ENCODE measurements at places on chromosomes 4 and X. TPM values are rescaled to one million over a fixed set of nuclear protein-coding genes. Genes with fewer than 3 reads are reported as not detected.

GRCh38 chr4:6732441-6733357, 16.7 kb downstream of the BLOC1S4 start:
- DNase-seq: peak; percentile 86

GRCh38 chrX:35711281-35711680, 86.9 kb upstream of the MAGEB16 start:
- no peak for DNase-seq

- no peak for DNase-seq
Observed at GRCh38 chrX:85107407-85107806, 103.7 kb downstream of the APOOL start.

DNA sequence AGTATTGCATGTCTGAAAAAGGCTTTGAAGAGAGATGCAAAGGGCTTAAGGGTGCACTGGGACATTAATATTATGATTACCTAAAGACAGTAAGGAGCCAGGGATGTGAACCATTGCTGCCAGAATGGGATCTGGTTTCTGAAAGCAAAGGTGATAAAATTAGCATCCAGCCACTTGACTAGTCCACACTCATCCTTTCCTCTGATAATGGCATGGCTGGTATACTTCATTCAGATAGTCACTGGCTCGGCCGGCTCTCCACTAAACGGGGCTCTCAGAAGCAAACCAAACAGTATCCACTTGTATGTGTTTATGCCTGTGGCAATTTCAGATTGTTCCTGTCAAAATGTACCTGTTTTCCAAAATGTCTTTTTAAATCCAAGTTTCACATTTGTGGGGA, 46.4 kb downstream of the MAMLD1 start:
- DNase-seq: no peak

- no peak for DNase-seq
Observed at GRCh38 chr4:26589705-26590104, 5.8 kb downstream of the TBC1D19 start.

DNA sequence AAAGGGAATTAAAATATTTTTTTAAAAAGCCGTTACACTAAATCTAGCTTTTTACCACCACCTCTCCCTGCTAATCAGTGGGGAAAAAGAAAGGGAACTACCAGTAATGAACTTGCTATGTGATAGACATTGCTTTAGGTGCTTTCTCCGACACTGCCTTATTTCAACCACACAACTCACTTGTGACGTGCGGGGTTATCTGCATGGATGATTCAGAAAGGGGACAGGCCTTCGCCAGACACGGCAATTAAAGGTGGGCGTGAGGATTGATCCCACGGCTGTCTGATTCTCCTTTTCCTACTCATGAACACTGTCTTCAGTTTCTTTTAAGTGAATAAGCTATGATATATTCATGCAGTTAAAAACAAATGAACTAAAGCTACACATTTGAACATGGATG, 882 bp upstream of the CXCR3 start:
- DNase-seq: no peak

DNA sequence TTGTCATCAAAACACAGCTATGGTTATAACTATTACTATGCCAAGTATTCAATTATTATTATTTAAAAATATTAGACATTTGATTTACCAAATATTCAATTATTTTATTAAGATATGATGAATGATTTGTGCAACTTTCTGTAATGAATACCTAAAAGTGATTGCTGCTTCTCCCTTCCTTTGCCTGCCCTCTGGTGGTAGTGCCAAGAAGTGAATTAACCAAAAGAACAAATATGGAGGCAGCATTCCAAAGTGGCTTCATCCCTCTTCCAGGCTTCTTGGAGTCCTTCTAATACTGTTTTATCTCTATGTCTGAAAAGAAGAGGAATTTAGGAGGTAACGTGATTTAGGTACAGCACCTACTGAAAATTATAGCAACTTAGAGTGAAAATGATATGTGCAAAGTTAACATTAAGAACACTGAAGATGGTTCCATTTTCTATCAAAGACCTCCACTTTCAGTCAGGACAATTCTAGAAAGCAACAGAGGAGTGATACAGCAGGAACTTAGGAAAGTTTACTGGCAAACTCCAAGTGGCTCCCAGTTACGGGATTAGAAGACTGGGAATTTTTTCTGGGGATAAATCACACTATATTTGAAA, 43.0 kb downstream of the ENPEP start:
- DNase-seq: no peak

DNA sequence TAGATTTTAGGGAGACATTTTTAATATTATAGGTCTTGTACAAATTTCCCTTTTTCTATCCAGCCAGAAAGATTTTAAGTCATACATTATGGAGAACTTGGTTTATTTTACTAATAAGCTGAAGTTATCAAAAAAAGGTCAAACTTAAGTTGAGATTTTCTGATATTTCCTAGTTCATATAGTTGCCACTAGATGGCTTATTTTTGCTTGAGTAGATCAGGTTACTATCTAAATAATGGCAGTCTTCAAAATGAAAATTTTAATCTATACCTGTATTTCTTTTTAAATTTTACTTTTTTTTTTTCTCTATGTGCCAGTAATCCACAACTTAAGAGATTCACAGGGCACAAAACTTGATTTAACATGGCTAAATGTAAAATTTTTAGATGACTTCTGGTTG, 52.3 kb downstream of the USP9X start:
- no peak for DNase-seq

DNA sequence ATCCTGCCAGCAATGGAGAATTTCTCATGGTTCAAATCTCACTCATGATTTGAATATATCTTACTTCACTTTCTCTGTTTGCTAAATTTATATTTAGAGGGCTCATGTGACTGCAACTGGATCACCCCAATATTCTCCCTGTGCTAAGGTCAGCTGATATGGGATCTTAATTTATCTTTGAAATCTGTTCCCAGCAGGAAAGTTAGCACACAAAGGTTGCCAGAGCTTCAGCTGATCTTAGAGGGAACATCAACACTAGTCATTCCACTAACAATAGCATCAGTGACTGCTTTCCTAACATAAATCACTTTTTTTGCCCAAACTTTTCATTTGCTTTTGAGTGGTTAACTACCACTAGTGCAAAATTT, 1270.0 kb downstream of the ARAP2 start:
- no peak for DNase-seq

GRCh38 chrX:121308276-121308805, 260.9 kb downstream of the GLUD2 start:
- no peak for DNase-seq

DNA sequence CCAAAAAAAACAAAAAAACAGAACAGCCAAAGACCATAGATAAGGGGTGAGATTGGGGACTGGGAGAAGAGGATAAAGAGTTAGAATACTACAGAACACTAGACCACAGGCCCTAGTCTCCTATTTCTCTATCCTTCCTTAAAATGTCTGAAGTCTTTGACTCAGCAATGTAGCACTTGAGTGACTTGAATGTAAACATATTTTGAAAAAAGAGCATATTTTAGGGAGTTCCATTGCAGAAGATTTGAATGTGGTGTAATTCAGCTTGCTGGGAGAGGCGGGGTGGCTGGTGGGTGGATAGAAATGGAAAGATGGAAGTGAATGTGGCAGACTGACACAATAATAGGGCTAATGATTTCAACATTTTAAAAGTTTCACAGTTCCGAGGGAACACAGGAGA, 144.9 kb downstream of the CHIC2 start:
- DNase-seq: no peak

- no peak for DNase-seq
Observed at GRCh38 chr4:89837385-89837992, 528 bp upstream of the SNCA start.

GRCh38 chrX:10296576-10296975, 139.8 kb downstream of the CLCN4 start:
- DNase-seq: peak; percentile 56

- no peak for DNase-seq
Observed at GRCh38 chrX:65528705-65529340, 5.8 kb downstream of the LAS1L start.

GRCh38 chrX:87064502-87064901, 453.1 kb upstream of the KLHL4 start:
- DNase-seq: no peak

DNA sequence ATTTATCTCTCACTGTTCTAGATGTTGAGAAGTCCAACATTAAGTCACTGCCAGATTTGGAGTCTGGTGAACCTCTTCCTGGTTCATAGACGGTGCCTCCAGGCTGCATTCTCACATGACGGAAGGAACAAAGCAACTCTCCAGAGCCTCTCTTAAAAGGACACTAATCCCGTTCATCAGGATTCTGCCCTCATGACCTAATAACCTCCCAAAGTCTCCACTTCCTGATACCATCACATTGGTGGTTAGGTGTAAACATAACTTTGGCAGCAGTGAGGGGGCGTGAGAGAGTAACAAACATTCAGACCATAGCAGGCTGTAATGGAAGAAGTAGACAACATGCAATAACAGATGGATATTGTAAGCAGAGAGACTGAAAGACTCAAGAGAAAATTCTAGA, 388.6 kb downstream of the PDHA2 start:
- DNase-seq: no peak

DNA sequence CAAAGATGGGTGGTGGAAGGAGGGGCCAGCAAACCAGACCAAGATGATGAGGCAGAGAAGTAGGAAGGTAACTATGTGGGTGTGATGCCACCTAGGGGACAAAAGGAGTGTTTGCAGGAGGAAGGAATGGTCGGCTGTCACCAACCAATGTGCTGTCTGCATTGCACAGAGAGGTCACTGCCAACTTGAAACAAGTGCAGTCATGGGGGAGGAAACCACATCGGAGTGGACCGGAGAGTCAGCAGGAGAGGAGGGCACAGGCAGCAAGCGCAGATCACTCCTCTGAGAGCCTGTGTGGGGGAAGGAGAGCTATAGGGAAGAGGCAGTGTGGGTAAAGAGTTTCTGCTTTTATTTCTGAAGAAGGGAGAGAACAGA, 38.5 kb upstream of the FGFBP2 start:
- DNase-seq: peak; percentile 45

GRCh38 chr4:16259889-16260246, 33.6 kb upstream of the TAPT1 start:
- no peak for DNase-seq

- DNase-seq: no peak
Observed at GRCh38 chr4:127555106-127555505, 77.7 kb upstream of the INTU start.

DNA sequence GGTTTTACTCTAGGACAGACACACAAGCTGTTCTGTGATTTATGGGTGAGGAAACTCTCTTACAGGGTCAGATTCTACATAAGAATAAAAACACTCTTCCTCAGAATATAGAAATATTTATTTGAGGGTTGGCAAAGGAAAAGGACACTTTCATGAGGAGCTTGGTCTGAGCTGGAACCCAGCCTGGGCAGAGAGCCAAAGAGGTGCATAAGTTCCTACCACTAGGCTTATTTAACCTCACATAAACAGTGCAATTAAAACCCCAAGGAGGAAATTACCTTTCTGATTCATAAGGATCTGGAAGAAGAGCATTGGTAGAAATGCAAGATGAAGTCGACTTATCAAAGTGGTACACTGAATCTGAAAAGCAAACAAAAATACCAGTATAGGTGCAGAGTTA, 32.9 kb downstream of the SETD7 start:
- DNase-seq: no peak

DNA sequence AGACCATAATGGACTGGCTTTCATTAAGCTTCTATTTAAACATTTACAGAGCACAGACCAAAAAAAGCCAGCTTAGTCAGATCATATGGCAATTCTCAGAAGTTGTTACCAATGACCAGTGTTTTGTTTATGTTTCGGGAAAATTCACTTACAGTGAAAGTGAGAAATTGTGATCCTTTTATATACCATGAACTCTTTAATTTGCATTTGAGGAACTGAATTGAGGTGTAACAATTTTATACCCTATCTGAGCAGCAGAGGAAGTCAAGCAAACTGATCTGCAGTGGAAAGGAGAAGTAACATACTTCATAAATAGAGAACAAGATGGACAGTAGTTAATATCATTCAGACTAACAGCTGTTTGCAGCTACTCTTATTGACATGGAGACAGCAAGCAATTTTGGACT, 97.1 kb downstream of the TMA16 start:
- no peak for DNase-seq

- DNase-seq: no peak
Observed at GRCh38 chrX:120136840-120137239, 21.1 kb upstream of the RHOXF1 start.

DNA sequence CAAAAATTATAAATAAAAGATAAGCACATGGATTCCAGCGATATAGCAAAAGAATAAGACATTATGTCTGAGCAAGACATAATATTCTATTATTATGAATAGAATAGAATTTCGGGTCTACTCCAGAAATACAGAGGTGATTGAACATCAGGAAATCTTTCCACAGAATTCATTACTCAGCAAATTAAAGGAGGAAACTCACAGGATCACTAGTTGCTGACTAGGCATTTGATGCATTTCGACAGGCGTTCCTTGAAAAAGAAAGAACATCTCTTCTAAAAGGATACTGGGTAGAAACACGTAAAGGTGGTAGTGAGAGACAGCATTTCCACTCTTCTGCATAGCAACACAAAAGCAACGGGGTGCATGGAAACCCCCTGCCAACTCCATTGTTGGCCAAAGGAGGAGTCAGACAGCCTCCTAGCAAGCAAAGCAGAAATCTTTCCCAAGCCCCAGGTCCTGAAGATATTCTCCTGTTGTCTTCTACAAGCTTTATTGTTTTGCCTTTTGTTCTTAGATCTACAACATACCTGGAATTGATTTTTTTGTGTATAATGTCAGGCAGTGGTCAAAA, 14.3 kb upstream of the PDZD4 start:
- DNase-seq: no peak

DNA sequence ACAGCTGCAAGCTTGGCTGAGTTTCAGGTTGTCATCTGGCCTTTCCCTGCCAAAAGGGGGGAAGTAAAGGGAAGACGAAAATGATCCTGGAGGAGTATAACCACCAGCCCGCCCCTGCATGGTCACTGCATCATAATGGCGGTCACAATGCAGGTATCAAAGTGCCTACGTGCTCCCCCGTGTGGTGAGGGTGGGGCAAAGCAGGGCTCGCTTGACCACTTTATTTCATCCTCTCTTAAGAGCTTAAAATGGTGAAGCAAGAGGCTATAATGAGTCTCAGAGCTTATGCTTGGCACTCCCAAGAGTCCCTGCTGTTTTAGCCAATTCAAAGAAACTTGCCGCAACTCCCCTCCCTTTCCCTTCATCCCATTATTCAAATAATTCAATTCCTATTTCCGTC, 105.6 kb downstream of the APOOL start:
- DNase-seq: no peak

- no peak for DNase-seq
Observed at GRCh38 chrX:132227383-132228112, 8.3 kb upstream of the RAP2C start.

GRCh38 chr4:107835406-107835805, 10.7 kb downstream of the SGMS2 start:
- DNase-seq: no peak

Gene NMU
- polyA plus RNA-seq: not detected

Gene RGN
- 2.1 TPM for polyA plus RNA-seq

Gene BTK
- not detected for polyA plus RNA-seq

Gene IL21
- not detected for polyA plus RNA-seq

Gene NAA11
- not detected for polyA plus RNA-seq

Gene TLR10
- not detected for polyA plus RNA-seq

Gene SHOX
- polyA plus RNA-seq: not detected

Gene ACSL4
- 157 TPM for polyA plus RNA-seq

Gene AIFM1
- 39.3 TPM for polyA plus RNA-seq
